Uterus (tissue), 4 donors: ENCODE measurements at places on chromosomes 4 and X. TPM values are rescaled to one million over a fixed set of nuclear protein-coding genes. Genes with fewer than 3 reads are reported as not detected.

DNA sequence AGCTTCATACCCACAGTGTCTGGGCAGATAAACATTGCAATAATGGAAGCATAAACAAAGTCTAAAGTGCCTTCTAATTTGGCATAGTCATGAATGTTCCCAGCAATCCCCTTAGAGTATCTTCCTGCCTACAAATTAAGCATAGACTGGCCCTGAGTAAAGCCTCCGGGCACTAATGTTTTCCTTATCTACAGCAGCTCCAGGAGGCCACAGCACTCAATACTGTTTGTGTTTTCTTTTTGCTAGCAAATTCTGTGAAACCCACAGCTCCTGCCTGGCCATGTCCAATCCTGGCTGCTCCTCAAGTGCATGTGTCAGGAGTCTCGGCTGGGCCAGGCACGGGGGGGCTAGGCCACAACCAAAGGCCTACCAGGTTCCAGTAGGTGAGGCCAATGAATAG lies 102.7 kb upstream of the TBC1D9 start:
- H3K4me1 ChIP-seq: no peaks in the 10 kb centered on the region
- no peak overlapping the region for H3K27ac ChIP-seq
- no peak for DNase-seq
- no peak overlapping the region for H3K4me3 ChIP-seq
- H3K36me3 ChIP-seq: no peaks in the 10 kb centered on the region

- no peaks in the 10 kb centered on the region for H3K27me3 ChIP-seq
- no peak overlapping the region for H3K4me3 ChIP-seq
- DNase-seq: no peak
- no peaks in the 10 kb centered on the region for H3K36me3 ChIP-seq
Measured at GRCh38 chrX:13469963-13470684, 99.3 kb upstream of the EGFL6 start.

DNA sequence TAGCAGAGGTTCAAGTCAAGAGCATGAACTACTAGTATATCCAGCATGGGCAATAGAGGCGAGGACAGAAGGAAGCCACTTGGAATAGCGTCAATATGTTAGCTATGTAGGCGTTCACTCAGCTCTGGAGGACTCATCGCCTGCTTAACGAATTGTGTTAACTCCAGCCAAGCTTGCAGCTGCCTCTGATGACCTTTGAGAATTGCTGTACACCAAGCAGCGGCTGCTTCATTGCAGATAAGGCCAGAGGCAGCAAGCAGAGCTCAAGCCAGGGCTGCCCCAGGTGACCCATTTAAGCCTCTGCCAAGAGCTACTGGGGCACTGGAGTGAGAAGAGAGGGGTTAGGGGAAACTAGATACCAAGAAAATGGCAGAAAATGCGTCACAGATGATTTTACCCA lies 160.2 kb upstream of the IGFBP7 start:
- no peaks in the 10 kb centered on the region for H3K27me3 ChIP-seq
- DNase-seq: no peak
- H3K36me3 ChIP-seq: no peaks in the 10 kb centered on the region
- no peak overlapping the region for H3K27ac ChIP-seq

DNA sequence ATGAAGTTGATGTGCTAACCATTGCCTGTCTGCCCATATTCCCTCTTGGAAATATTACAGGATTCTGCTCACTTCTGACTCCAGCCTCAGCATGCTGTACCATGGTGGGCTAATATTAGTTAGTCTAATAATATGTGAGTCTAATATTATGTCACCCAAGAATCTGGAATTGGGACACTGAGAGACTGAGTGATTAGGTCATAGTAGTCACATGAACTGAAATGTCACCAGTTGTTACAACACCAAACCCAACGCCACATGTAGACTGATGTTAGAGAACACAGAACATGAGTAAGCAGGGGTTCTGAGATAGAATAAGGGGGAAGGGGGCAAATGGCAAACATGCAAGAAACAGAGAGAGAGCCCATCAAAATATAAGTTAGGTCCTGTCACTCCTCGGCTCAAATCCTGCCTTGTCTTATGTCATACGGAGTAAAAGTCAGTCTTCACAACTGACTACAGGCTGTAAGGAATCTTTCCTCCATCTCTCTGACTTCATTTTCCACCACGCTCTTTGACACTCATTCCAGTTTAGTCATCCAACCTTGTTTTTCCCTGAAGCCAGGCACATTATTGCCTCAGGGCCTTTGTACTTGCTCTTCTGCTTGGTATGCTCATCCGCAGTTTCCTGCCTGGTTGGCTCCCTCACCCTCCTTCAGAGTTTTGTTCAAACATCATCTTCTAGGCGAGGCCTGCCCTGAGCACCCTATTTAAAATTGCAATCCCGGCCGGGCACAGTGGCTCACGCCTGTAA lies 9.6 kb upstream of the SLAIN2 start:
- DNase-seq: no peak
- no peak overlapping the region for H3K4me3 ChIP-seq

DNA sequence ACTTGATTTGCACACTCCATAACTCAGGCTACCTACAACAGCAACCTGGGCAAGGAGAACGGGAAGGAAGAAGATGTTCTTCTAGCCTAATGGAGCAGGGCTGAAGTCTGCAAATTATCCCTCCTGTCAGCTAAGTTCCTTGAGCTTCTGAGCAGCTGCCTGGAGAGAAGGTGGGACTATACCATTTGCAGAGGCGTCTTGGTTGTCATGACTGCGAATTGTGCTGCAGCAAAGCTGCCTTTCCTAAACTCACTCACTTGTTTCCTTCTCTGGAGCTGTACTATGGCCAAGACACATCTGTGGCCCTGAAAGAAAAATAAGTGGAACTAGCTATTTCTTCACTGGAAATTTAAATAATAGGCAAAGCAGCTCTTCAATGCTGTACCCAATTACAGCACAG lies 682.4 kb upstream of the GRIA3 start:
- no peaks in the 10 kb centered on the region for H3K4me1 ChIP-seq
- H3K27me3 ChIP-seq: no peaks in the 10 kb centered on the region
- H3K27ac ChIP-seq: no peak overlapping the region
- no peak for DNase-seq

The FOXR2 gene
- total RNA-seq: not detected
